ENCODE measurements at places on chromosomes 11 and 22. TPM values are rescaled to one million over a fixed set of nuclear protein-coding genes. Genes with fewer than 3 reads are reported as not detected.

DNA sequence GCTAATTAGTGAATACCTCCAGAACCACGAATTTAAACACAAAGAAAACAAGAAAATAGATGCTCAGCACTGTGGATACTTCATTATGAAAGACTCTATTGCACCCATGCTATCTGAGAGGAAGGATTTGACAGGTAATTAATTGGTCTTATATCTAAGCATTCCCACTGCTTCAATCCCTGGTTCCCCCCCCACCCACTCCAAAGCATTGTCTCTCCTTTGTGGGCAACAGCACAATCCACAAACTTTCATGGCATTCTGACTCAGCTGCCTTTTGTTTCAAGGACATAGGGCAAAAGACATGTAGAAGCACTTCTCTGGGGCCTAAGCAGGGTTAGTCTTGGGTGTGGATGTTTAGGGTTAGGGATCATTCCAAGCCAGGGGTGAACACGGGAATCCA, 551.4 kb downstream of the BUD13 start:
- DNase-seq: no peak

DNA sequence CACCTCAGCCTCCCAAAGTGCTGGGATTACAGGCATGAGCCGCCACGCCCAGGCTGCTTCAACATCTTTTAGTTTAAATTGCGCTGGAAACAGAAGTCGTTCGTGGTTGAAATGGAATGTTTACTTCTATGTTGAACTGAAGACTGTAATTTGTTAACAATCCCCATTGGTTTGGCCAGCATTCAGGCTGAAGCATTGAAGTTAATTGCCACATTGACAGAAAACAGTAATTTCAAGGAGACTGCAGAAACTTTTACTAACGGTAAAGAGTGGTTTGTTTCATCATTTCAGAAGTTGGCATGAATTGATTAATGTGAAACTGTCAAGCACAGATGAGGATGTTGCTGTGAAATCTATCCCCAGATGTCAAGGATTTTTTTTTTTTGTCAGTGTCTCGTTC, 14.2 kb downstream of the AP5B1 start:
- DNase-seq: no peak

DNA sequence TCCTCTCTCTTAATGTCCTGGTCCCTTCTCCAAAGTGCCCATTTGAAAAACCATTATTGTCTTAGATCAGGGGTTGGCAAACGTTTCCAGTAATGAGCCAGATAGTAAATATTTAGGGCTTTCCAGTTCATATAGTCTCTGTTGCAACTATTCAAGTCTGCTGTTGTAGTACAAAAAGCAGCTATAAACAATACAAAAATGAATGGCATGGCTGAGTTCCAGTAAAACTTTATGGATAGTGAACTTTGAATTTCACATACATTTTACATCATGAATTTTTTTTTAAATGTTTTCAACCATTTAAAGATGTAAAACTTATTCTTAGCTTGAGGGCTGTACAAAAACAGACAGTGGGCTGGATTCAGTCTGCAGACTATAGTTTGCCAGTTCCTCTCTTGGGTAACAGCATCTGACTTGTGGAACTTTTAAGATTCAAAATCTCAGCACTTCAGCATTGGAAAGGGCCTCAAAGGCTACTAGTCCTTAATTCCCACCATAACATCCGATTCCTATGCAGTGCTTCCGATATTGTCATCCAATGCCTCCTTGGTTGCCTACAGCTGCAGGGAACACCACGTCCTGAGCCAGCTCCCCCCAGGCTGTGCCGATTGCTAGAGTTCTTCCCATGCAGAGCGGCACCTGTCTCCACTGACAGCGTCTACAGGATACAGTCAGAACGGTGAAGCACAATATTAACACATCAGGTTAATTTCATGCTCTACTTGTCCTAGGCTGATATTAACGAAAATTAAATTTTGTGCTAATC, 65.6 kb upstream of the E2F8 start:
- no peak for DNase-seq

TMEM191B gene
- total RNA-seq: 0.62 TPM

MPEG1 gene
- 4.3 TPM for total RNA-seq

DCUN1D5 gene
- 19.9 TPM for total RNA-seq

GRCh38 chr11:8059571-8060011, 21.4 kb upstream of the TUB start:
- DNase-seq: no peak

RNF26 gene
- total RNA-seq: 10.7 TPM

DNA sequence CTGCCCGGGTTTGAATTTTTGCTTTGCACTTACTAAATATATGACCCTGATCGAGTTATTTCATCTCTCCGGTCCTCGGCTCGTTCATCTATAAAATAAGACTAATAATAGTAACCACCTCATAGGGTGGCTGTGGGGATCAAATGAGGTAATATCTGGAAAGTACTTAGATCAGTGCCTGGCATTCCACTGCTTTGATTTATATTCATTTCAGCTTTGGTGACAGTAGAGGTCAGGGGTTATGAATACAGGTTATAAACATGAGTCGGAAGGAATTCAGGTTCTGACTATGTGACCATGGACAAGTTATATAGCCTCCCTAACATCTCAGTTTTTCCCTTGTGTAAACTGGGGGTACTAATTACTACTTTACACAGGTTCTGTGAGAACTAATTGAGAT, 2.9 kb upstream of the TEAD1 start:
- no peak for DNase-seq

DNA sequence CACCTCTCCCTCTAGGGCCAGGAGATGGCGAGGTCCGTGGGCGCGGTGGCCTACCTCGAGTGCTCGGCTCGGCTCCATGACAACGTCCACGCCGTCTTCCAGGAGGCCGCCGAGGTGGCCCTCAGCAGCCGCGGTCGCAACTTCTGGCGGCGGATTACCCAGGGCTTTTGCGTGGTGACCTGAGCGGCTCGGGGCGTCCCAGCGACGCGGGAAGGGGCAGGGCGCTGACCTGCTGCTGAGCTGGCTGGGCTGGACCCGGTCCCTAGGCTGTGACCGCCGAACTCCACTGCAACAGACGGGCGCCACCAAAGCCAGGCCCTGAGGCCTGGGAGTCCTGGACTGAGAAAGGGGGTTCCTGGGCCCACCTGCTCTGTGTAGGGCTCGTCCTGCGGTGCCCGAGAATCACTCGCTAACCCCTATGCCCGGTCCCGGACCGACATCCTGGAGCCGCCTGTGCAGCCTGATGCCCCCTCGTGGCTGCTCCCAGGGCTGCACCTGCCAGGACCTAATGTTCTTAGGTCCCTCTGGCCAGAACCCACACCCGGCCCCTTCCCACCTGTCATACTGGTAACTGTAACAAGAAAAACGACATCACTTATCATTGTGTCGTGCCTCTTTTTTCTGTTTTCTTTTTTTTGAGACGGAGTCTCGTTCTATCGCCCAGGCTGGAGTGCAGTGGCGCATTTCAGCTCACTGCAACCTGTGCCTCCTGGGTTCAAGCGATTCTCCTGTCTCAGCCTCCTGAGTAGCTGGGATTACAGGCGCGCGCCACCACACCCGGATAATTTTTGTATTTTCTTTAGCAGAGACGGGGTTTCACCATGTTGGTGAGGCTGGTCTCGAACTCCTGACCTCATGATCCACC, 15.0 kb downstream of the RHOD start:
- peak; percentile 89 for DNase-seq

NECTIN1 gene
- total RNA-seq: 10.4 TPM

DNA sequence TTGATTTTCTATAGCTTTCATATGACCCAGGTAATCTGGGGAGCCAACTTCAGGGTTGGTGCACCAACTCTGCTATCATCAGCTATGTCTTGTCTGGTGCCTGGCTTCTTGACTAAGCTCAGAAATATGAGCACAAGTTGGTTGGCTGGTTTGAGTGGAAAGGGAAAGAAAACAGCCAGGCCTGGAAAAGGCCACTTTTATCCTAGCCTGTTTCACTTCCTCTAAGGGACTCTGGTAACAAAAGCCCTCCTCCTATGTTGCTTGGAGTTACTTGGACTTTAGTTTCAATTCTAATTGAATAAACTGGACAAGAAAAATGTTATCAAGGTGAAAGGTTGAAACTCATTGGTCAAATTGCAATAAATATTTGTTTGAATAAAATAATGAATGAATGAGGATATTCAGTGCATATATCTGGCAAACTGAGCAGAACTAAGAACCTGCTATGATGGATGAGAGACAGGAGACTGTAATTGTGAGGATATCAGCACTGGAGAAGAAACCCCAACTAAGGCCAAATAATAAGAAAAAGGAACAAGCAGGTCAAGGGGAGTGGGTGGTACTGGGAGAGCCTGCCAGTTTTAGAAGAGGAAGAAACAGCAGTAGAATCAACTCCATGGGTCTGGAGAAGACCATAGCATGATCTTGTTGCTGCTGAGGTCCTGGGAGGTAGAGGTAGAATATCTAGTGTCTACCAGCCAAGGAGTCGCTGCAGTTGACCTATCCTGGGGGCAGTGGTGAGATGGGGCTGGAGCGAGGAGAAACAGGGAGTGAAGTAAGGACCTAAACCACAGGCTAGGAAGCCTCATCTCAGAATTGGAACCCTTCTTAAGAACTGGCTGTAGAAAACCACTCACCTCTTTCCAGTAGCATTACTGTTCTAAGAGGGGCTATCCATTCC, 8.2 kb downstream of the ROBO4 start:
- DNase-seq: no peak

RIMBP3B gene
- total RNA-seq: 0.08 TPM

CDCA5 gene
- 1.5 TPM for total RNA-seq

- DNase-seq: no peak
Measured at GRCh38 chr11:96388891-96389719, 607 bp downstream of the CCDC82 start.

PKP3 gene
- total RNA-seq: 0.83 TPM

DNA sequence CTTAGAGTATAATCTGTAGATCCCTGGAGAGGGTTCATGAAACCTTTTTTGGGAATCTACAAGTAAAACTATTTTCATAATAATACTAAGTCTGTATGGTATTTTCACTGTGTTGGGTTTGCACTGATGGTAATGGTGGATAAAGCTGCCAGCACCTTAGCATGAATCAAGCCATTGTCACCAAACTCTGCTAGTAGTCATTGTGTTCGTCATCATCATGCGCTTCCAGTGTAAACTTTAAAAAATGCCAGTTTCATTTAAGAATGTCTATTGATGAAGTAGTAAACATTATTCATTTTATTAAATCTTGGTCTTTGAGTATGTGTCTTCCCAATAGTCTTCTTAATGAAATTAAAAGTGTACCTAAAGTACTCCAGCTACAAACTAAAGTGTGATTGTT, 15.0 kb downstream of the ALKBH3 start:
- DNase-seq: no peak

SPTBN2 gene
- 1.7 TPM for total RNA-seq

- DNase-seq: no peak
Measured at GRCh38 chr11:30451167-30451566, 128.3 kb downstream of the ARL14EP start.

INPPL1 gene
- total RNA-seq: 132 TPM

MS4A3 gene
- total RNA-seq: 0.57 TPM

DBX1 gene
- total RNA-seq: not detected

C22orf31 gene
- total RNA-seq: not detected

DNA sequence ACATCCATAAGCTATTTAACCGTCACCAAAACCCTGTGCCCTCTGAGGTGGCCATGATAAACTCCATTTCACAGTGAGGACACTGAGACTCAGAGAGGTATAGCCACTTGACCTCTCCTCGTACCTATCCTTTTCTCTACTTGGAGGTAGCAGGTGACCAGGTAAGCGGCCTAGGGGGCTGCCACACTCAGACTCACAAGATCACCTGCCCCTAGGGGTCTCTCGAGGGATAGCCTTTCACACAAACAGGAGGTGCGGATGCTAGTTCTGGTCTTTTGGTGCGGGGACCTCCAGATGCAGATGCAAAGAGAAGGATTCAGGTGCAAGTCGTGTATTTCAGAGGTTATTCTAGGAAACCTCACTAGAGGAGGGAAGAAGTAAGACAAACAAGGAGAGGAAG, 14.6 kb downstream of the MS4A18 start:
- no peak for DNase-seq

- DNase-seq: no peak
Measured at GRCh38 chr11:117519590-117519989, 191.9 kb downstream of the CEP164 start.

DNA sequence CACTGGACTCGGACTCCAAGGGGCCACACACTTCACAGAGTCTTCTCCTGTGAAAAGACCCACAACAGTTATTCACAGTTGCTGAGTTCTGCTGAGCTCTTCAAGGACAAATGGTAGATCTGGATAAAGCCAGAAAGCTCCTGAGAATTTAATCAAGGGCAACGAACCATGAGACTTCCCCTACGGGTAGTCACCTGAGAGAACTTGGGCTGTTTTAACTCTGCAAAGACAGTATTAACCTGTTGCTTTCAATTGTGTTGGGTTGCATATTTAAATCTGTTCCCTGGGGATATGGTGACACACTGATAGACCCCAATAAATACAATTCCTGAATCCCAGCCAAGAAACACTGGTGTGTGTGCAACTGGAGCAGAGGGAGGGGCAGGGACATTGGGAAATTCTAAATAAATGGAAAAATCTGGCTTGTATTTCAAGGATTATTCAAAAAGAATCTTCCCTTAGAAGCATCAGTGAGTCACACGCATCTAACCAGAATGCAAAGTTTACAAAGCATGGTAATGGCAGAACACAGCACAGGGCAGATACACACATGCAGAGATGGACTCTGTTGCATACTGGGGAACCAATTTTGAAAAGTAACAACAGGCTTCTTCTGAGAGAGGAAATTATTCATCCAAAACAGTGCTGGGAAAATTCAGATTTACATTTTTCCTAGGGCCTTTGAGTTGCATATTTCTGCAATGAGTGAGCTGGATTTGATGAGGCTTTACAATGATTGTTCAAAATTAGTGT, 4.0 kb downstream of the KCNJ1 start:
- no peak for DNase-seq

- DNase-seq: no peak
Measured at GRCh38 chr11:119431523-119431922, 8.6 kb upstream of the THY1 start.

DNA sequence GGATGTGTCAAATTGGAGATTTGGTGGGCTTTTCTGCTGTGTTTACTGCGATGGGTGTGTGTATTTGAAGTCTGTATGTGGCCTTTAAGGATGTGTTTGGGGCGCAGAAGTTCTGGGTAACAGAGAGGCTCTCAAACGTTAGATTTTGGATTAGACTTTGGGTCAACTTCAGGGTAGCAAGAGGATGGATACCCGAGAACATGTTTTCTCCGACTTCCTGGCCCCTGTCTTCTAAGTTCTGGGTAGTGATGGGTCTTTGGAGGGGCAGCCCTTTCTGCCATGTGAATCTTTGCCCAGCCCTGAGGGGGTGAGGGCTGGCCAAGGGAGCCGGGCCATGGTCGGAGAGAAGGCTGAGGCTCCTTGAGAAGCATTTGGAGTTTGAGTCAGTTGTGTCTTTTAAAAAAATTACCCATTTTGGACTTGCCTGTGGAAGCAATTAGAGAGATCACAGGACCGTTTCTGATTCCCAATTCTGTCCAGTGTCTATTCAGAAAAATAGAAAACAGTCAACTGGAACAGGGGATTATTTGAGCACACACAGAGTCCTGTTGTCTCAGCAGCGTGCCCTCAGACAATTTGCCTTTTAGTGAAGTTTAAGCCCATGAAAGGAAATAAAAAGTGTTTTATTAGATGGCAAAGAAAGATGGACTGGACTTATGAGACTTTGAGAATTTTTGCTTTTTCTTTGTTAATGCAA, 114.4 kb downstream of the PTPRJ start:
- DNase-seq: no peak

Data from cardiac septum (tissue), 1 donor.